ENCODE measurements at places on chromosomes 3 and 15.
A peak's percentile ranks its signal among the peaks of the same experiment; 100 is the strongest.

GRCh38 chr3:155425396-155425795, 131.9 kb upstream of the STRIT1 start:
- DNase-seq = peak; percentile 65

- no peak for DNase-seq
Measured at GRCh38 chr15:61879219-61879618, 181.0 kb downstream of the VPS13C start.

GRCh38 chr3:123350971-123351370, 97.9 kb downstream of the ADCY5 start:
- DNase-seq = no peak

DNA sequence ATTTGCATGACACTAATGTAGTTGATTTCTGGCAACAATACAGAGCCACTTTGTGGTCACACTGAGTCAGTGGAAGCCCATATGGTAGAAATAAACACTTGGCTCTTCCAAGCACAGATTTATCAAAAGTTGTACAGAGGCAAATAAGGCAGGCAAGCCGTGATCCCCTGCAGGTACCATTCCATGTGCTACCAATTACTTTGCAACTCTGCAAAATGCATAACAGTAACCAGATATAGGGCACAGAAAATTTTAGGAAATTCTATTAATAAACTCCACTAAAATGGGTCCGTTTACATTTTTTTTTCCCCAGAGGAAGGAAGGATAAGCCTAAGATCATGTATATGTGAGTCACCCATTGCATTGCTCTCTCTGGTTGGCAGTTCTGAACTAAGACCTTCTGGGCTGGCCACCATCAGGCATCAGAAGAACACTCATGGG, 103.1 kb upstream of the PTX3 start:
- DNase-seq = no peak

DNA sequence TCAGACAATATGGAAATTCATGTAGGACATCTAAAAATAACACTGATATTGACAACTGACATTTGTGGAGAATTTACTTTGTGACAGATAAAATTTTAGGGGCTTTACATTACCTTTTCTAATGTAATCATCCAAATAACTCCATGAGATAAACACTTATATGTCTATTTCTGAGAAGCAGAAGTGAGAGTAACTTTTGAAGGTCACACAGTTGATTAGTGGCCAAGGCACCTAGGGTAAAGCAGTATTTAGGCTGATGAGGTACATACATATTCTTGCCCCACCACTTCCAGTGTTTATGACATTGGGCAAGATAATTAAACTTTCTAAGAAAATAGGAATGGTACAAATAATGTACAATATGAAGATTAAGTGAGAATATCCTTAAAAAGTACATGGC, 248.4 kb downstream of the CPNE4 start:
- no peak for DNase-seq

DNA sequence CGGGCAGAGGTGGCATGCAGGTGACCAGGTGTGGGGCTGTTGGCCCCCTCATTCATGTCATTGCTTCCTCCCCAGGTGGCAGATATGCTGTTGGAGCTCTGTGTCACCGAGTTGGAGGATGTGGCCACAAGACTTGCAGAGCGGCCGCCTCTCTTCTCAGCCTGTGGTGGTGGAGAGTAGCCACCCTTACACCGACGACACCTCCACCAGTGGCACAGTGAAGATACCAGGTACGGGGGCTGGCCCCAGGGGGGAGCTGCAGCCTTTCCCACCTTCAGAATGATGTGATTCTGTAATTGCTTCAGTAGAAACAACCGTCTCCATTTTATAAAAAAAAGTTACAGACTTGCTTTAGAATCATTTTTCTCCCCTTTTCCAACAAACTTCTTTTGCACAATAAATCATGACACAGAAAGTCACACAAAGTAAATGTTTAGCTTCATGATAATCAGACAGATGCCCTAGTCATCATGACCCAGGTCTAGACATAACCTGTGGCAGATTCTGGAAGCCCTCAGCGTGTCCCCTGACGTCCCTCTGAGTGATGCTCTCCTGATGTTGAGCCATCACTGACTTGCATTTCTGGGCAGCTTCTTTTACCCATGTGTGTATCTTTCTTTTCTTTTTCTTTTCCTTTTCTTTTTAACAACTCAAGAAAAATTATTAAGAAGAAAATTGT, 76.0 kb upstream of the FAN1 start:
- no peak for DNase-seq

DNA sequence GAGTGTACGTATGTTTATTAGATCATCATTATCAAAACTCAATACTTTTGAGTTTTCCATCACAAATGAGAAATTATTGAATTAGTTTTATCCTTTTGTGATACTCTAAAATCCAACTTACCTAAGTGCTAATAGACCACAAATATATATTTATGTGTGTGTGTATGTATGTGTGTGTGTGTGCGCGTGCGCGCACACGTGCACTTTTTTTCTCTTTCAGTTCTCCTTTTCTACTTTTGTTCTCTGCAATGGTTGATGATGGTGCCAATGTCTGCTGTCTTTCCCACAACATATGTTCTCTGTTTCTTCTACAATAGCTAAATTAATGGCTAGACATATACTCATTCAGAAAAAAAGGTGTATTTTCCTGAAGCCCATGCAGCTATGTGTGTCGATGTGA, 571.6 kb upstream of the ARPP21 start:
- no peak for DNase-seq

GRCh38 chr15:31482122-31482922, 155.7 kb downstream of the KLF13 start:
- DNase-seq = no peak

DNA sequence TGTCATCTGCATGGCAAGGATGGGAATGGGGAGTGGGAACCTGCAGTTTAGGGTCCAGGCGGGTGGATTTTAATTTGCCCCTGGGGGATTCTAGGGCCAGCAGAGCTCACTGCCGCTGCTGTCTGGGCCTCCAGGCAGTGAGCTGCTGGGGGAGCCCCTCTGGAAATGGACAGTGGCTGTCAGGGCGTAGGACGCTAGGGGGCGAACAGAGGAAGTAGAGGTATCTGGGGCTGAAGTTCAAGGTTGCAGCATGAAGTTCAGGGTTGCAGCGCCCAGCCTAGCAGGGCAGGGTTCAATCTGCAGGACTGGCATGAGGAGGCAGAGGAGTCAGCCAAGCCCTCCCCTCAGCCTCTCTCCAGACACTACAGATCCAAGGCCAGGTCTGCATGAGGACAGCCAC, 49.5 kb downstream of the APBA2 start:
- peak; percentile 11 for DNase-seq

DNA sequence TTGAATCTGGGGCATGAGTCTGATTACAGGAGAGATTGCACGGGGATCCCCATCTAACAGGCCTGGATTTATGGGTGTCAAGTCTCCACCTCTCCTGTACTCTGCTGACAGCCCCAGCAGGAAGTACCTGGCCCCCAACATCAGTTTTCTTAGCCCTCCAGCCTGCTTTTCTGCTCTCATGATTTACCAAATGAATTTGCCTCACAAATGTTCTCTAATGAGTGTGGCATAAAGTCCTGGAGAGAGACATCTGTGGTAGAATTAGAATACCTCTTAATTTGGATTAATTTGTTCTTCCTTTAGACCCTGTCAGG, 60.1 kb downstream of the FNDC3B start:
- no peak for DNase-seq

DNA sequence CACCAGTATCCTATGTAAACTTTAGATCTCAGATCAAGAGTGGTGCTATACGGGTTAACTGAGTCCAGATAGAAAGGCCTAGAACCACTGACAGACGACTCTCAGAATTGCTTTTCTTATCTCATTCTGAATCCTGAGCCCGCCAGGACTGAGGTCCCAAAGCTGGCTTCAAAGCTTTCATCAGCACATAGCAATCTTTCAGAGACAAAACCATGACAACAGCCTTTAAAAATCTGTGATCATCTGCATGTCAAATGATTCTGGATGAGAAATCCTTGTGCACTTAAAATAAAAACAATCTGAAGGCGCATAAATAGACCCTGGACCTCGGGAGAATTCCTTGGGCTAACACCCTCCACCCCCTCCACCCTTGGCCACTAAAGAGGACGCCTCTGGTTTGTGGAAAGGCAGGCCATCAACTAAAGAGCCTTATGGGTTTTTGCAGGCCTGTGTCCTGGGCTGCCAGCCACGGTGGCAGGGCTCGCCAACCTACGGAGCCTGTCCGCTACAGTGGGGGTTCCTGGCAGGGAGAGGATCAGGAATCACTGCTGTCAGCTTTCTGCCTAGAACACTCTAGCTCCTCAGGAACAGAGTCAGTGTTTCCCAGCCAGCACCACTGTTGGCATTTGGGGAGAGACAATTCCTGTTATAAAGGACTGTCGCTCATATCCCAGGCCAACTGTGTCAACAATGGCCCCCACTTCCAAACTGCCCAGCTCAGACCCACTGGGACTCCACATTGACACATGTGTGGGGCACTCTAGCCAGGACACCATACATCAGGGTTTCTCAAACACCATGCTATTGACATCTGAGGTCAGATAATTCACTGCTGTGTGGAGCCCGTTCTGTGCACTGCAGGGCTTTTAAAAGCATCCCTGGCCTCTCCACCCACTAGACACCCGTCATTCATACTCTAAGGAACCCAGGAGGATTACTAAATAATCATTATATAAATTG, 20.2 kb downstream of the TLE3 start:
- DNase-seq = no peak

DNA sequence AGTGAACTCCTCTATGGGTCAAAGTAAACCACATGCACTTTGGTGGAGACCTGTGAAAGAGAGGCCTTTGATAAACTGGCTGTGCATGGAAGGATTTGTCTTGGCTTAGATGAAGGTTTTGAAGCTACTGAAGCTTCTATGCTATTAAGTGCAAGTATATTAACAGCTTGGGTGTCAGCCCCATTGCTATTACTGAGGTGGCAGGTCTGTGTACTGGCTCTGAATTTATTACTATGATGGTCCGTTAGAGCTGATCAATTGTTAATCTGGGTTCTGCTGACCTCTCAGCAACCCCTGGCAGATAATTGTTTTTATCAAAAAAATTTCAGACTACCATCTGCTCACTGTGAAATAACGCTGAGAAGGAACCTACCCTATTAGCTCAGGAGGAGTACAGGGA, 268.2 kb downstream of the CACNA2D3 start:
- DNase-seq = no peak

- no peak for DNase-seq
Measured at GRCh38 chr15:100714749-100715342, 112.5 kb downstream of the ASB7 start.

GRCh38 chr3:127454051-127454450, 136.5 kb downstream of the TPRA1 start:
- DNase-seq = no peak

GRCh38 chr3:126441256-126441880, 34.3 kb downstream of the ZXDC start:
- DNase-seq = no peak

GRCh38 chr3:72462595-72463011, 385.6 kb downstream of the SHQ1 start:
- no peak for DNase-seq

- DNase-seq = no peak
Measured at GRCh38 chr15:41868321-41868720, 25.5 kb downstream of the SPTBN5 start.

GRCh38 chr3:42501681-42502428, 588 bp upstream of the VIPR1 start:
- DNase-seq = peak; percentile 44

- peak; percentile 70 for DNase-seq
Measured at GRCh38 chr15:73704869-73705645, 20.9 kb downstream of the CD276 start.

- no peak for DNase-seq
Measured at GRCh38 chr15:84887938-84888337, 3.5 kb downstream of the SLC28A1 start.

GRCh38 chr3:165713479-165713878, 123.7 kb downstream of the BCHE start:
- DNase-seq = no peak

GRCh38 chr15:64191971-64192830, 29.4 kb upstream of the PPIB start:
- no peak for DNase-seq

GRCh38 chr15:64865998-64866520, 24.3 kb downstream of the PLEKHO2 start:
- DNase-seq = no peak

GRCh38 chr3:159763602-159764489, 224.8 kb upstream of the IL12A start:
- peak; percentile 21 for DNase-seq

GRCh38 chr15:84752700-84753099, 4.3 kb downstream of the ZNF592 start:
- no peak for DNase-seq

GRCh38 chr3:14576163-14576562, 36.0 kb upstream of the GRIP2 start:
- DNase-seq = no peak

DNA sequence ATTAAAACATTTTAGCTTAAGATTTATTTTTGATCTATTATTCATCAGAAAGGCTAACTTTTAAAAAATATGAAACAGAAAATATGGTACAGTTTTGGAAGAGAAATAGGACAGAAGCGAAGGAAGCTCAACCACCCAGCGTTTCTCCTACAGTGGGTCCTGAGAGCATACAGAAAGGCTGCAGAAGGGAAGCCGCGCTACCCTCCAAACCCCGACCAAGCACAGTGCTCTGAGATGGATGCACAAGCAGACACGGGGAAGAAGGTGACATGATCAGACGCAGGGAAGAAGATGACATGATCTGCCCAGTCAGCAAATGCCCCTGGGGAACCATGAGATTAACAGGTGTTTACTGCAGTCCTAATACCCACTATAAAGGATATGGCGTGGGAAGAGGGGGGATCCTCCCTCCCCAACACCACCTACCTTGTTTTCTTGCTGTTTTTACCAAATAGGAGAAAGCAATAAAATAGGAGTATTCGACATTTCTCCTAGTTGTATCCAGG, 14.4 kb downstream of the DCUN1D1 start:
- DNase-seq = no peak

DNA sequence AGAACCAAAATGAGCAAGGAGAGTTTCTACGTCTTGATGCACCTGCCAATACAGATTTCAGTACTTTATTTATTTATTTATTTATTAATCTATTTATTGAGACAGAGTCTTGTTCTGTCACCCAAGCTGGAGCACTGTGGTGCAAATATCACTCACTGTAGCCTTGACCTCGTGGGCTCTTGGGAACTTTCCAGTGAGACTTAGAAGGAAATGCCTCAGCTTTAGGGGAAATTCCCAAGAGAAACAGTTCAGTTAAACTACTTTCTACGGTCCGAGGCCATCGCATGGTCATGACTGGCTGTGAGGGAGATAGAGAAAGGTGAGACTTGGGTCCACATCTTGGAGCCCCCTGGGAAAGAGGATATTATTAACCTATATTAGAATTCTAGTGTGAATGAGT, 47.0 kb upstream of the HERC1 start:
- no peak for DNase-seq

DNA sequence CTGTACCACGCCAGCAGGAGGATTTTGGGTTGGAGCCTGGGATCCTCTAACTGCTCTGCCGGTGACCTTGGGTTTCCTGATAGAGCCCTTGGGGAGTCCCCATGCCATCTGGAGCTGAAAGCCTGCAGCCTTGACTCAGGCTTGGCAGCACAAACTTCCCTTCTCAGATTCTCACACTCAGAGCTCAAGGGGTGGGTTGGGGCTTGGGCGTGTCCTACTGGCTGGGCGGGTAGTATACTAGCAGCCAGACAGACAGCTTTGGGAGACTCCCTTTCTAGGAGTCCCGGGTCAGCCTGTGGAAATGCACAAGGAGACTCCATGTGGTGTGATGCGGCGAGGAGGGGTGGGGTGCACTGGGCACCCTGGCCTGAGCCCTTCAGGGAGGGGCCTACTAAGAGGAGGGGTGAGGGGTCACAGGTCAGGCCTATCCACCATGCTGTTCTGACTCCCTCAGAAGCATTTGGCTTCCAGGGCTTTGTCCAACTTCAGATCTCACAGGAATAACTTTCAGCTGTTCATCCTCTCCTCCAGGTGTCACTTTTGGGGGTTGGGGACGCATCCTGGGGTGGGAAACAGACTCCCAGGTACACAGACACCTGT, 21.6 kb upstream of the PLXNA1 start:
- no peak for DNase-seq
